ENCODE measurements at places on chromosomes 2 and 18. TPM values are rescaled to one million over a fixed set of nuclear protein-coding genes. Genes with fewer than 3 reads are reported as not detected.

Gene ALKAL2
- total RNA-seq: not detected

Gene MALL
- 2.6 TPM for total RNA-seq

Gene MAIP1
- 18.7 TPM for total RNA-seq

Gene UPP2
- total RNA-seq: not detected

Gene CCDC68
- 6.9 TPM for total RNA-seq

Gene SPP2
- total RNA-seq: not detected

Gene LAMA3
- 19.1 TPM for total RNA-seq

Gene CRACDL
- total RNA-seq: not detected

Gene HOXD13
- 0.09 TPM for total RNA-seq

All from smooth muscle cell of bladder (primary cell).